CD4-positive, alpha-beta T cell treated with Interleukin-6 at 100 ng/mL for 8 hours (primary cell): ENCODE measurements at places on chromosomes 5 and 9.

DNA sequence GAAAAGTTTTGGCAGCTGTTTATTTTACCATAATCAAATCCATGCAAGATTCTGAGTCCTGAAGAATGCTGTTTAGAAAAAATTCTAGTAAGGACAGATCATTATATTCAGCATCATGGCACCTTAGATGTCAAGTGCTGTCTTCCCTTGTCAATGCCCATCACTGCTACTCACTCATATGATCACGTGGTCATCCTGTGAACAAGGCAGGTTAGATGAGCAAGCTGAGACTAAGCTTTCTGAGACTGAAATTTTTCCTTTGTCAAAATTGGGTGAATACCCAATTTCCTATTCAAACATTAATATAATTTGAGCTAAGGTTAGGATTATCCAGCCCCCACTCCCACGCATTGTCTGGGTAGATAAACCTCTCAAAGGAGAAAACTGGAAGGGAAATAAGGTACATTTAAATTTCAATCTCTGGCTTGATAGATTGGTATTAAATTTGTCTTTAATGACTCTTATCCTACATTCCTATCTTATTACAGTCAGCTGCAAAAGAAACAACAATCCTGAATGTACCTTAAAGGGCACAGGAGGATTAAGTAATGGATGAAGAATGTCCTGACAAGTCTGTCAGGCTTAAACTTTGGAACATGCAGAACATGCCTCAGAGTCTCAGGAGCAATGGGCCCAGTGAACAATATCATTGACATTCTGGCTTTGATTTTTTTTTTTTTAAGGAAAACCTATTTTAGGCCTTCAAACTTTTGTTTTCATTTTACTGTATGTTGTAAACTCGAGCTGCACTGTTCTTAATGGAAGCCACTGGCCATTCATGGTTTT lies 148.7 kb upstream of the RANBP3L start:
- no peak for DNase-seq

GRCh38 chr9:127273326-127273725 lies 8.8 kb downstream of the GARNL3 start:
- no peak for DNase-seq

DNA sequence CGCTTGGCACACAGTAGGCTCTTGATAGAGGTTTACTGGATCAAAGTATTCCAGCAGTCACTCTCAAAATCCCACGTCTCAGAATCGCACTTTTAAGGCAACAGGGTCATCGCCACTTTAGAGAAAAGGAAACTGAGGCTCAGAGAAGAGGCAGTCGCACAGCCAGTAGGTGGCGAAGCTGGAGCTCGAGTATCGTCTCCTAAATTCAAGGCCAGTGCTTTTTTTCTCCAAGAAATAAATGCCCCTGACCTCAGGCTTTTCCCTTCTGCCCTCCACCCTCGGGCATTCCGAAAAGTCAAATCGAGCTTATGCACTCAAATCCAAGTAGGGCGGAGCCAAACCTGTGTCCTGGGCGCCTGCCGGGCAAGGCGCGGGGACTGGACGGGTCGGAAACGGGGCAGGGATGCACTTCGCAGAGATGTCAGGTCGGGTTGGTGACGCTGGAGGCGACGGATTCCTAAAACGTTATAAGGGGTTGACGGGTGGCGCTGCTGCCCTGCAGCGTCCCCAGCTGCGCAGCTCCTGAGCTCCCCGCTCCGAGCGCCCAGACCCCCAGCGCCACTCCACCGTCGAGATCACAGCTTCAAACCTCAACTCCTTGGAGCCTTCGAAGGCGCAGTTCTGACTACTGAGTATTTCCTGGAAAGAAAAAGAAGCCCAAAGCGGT lies 4.7 kb upstream of the FOXB2 start:
- DNase-seq = no peak

GRCh38 chr5:112921026-112921832 lies 798 bp downstream of the REEP5 start:
- DNase-seq = peak; percentile 35

DNA sequence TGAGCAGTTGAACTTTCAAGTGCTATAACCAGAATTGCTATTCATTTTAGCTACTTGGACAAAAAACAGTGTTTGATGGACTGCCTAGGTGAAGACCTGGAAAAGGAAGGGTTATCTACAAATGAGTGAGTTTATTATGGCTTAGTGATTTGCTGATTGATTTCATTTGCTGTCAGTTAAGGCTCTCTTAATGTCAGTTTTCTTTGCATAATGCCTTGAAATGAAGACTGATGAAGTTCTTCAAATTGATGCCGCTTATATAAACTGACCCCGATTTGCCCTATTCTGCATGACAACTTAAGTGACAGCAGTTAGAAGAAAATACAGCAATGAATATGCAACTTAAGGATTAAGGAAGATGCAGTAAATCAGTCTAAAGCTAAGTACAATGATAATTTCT lies 332.6 kb downstream of the CCDC171 start:
- DNase-seq = no peak
